A549 treated with Hydrocortisone at 1 μM for 4 hours (cell line): ENCODE measurements at places on chromosomes 1 and 21. TPM values are rescaled to one million over a fixed set of nuclear protein-coding genes. Genes with fewer than 3 reads are reported as not detected.

The CKS1B gene
- 311 to 367 TPM (median 344 TPM) in 5 replicates for total RNA-seq

The CFHR2 gene
- total RNA-seq = not detected in 5 replicates

The CD1B gene
- not detected in 5 replicates for total RNA-seq

The HTR6 gene
- 0.10 to 0.18 TPM (median 0.12 TPM) in 5 replicates for total RNA-seq

The CTSK gene
- 1.2 to 2.3 TPM (median 1.4 TPM) in 5 replicates for total RNA-seq

The SHE gene
- 0.10 to 0.20 TPM (median 0.12 TPM) in 5 replicates for total RNA-seq

The PKP1 gene
- total RNA-seq = 0.02 to 0.08 TPM (median 0.03 TPM) in 4 of 5 replicates, not detected in the other

The ARMH1 gene
- total RNA-seq = 0.55 to 1.1 TPM (median 0.92 TPM) in 5 replicates

The HES4 gene
- 15.6 to 64.4 TPM (median 55.7 TPM) in 5 replicates for total RNA-seq

The EPHB2 gene
- 30.2 to 41.7 TPM (median 36.7 TPM) in 5 replicates for total RNA-seq

The ORC1 gene
- 19.8 to 24.7 TPM (median 21.5 TPM) in 5 replicates for total RNA-seq

The PLA2G5 gene
- total RNA-seq = not detected in 5 replicates

The HSF2BP gene
- total RNA-seq = 1.8 to 2.2 TPM (median 2.1 TPM) in 5 replicates

The INSRR gene
- not detected in 5 replicates for total RNA-seq

The DNAJC28 gene
- 0.16 to 0.48 TPM (median 0.38 TPM) in 5 replicates for total RNA-seq

The ARHGEF10L gene
- total RNA-seq = 6.0 to 7.2 TPM (median 6.1 TPM) in 5 replicates

The COL9A2 gene
- 0.09 to 0.31 TPM (median 0.20 TPM) in 5 replicates for total RNA-seq

The SH2D5 gene
- total RNA-seq = 12.1 to 17.9 TPM (median 15.3 TPM) in 5 replicates

The RHD gene
- not detected in 5 replicates for total RNA-seq

The SH3BGR gene
- 0.27 to 2.3 TPM (median 0.79 TPM) in 5 replicates for total RNA-seq

The CNIH3 gene
- total RNA-seq = 0.46 to 0.66 TPM (median 0.54 TPM) in 5 replicates

The ROR1 gene
- total RNA-seq = 7.6 to 11.4 TPM (median 8.4 TPM) in 5 replicates

The RABGGTB gene
- 59.6 to 87.5 TPM (median 64.8 TPM) in 5 replicates for total RNA-seq

The SH2D1B gene
- 0.06 to 0.15 TPM (median 0.12 TPM) in 5 replicates for total RNA-seq

The PROK1 gene
- not detected in 5 replicates for total RNA-seq

The OR10Z1 gene
- not detected in 5 replicates for total RNA-seq

The C1QB gene
- not detected in 5 replicates for total RNA-seq

The TFF2 gene
- not detected in 5 replicates for total RNA-seq

The KCNJ15 gene
- 0.03 to 0.21 TPM in 2 of 5 replicates, not detected in the others for total RNA-seq

The CD1E gene
- total RNA-seq = not detected in 5 replicates

The NIBAN1 gene
- 0.81 to 1.2 TPM (median 0.85 TPM) in 5 replicates for total RNA-seq

The DMBX1 gene
- 0.61 to 0.99 TPM (median 0.87 TPM) in 5 replicates for total RNA-seq

The PTPRF gene
- total RNA-seq = 73.3 to 110 TPM (median 95.8 TPM) in 5 replicates

The KDF1 gene
- 0.20 to 0.35 TPM (median 0.26 TPM) in 5 replicates for total RNA-seq

The LCE2C gene
- total RNA-seq = not detected in 5 replicates

The GPR37L1 gene
- 0.13 to 0.30 TPM (median 0.14 TPM) in 5 replicates for total RNA-seq

The KCNA2 gene
- total RNA-seq = 0.01 to 0.08 TPM (median 0.03 TPM) in 5 replicates

The OR2L8 gene
- not detected in 5 replicates for total RNA-seq

The SIM2 gene
- 6.7 to 7.7 TPM (median 6.9 TPM) in 5 replicates for total RNA-seq

The CDC42BPA gene
- total RNA-seq = 8.0 to 13.6 TPM (median 9.4 TPM) in 5 replicates

The SPATA45 gene
- not detected in 5 replicates for total RNA-seq

The RNU1-1 gene
- total RNA-seq = 6.1 to 30.4 TPM (median 9.0 TPM) in 3 of 5 replicates, not detected in the others
